Stimulated activated CD4-positive, alpha-beta T cell treated with anti-CD3 and anti-CD28 coated beads, Interleukin-4, amount 100 ng/mL, for 1 hour (primary cell): ENCODE measurements at places on chromosomes 2 and 18.

GRCh38 chr2:204486805-204487204 is 58.5 kb upstream of the PARD3B start:
- no peak for DNase-seq

DNA sequence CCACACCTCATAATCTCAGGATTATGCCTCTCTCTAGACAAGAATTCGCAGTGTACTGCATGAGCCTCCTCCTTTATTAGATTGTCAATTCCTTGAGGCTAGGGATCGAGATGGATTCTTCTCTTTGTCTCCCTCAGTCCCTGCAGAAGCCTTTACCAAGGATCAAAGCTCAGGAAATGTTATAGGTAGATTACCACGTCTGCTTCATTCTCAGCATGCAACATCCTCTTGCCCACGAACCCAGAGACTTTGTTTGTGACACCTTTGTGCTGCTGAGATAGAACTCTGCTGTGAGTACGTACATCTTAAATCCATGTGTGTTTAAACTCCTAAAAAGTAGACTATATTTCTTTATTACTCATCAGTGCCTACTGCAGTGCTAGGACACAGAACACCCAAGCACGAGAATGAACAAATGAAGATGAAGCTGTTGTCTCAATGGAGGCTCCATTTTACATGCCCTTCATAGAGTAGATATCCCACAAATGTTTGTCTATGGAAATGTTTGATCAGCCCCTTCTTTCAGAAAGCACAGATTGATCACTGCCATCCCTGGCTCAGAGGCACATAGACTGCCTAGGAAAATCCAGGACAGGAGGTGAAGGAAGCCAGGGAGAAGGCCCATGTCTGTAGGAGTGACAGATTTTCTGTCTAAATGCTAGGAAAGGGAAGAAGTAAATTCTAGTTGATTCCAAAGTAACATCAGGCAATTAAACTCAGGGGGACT is 98.8 kb upstream of the KLHL29 start:
- DNase-seq: no peak

DNA sequence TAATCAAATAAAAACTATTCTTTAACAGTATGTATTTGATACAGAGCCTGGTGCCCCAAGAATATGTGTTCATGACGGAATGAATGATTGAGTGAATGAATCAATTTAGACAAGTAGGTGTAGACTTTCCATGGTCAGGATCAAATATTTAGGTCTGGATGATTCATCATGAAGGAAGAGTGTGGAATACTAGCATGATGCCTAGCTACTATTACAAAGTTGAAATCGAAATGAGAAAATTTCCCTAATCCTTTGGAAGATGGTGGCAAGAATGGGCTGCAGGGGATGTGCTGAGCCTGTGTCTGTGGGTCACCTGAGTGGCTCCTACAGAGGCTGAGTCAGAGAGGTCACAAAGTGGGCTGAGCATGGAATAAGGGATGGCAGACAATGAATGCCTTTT is 3.1 kb upstream of the MALT1 start:
- no peak for DNase-seq

DNA sequence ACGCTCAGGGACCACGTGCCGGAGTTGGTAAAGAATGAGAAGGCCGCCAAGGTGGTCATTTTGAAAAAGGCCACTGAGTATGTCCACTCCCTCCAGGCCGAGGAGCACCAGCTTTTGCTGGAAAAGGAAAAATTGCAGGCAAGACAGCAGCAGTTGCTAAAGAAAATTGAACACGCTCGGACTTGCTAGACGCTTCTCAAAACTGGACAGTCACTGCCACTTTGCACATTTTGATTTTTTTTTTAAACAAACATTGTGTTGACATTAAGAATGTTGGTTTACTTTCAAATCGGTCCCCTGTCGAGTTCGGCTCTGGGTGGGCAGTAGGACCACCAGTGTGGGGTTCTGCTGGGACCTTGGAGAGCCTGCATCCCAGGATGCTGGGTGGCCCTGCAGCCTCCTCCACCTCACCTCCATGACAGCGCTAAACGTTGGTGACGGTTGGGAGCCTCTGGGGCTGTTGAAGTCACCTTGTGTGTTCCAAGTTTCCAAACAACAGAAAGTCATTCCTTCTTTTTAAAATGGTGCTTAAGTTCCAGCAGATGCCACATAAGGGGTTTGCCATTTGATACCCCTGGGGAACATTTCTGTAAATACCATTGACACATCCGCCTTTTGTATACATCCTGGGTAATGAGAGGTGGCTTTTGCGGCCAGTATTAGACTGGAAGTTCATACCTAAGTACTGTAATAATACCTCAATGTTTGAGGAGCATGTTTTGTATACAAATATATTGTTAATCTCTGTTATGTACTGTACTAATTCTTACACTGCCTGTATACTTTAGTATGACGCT is 5.8 kb downstream of the MYCN start:
- DNase-seq: no peak

DNA sequence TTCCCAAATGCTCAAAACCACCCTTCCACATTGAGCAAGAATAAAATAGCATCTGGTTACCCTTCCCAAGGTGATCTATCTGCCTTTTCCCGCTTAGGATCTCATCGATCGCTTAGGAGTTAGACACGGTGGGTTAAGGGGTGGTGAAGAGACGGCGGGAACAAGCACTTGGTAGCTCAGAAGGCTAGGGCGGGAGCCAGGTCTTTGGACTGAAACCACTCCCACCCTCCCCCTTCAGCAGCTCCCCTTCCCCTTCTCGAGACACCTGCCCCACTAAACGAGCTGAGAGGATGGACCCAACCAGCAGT is 513 bp downstream of the THOC1 start:
- no peak for DNase-seq

DNA sequence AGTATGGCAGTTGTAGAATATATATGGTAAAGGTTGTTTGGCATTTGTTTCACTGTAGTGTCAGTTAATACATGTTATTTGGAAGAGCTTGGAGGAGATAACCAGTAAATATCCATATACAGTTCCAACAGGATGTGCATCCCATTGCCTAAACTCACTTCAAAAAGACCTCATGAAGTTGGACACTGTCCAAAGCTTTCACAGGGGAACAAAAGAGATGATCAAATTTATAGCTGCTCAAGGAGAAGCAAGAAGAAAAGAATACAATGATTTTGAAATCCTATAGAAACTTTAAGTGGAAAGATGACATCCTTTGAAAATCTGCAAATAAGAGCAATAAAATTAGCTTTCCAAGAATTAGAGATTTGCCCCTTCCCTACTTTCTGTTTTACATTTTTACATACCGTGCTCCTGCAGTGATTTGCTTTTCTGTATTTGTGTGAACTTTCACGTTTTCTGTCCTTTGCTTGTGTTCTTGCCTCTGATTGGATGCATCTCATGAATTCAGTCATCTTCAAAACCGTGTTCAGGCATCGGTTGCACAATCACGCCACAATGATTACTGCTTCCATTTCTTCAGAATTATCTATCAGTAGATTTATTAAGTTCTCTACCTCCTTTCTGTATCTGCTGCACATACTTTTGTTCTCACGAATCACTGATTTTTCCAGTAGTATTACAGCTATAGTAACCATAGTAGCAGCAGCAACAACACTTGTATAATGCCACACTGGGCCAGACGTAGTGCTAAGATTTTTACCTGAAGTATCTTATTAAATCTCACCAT is 83.8 kb downstream of the PARD3B start:
- no peak for DNase-seq

DNA sequence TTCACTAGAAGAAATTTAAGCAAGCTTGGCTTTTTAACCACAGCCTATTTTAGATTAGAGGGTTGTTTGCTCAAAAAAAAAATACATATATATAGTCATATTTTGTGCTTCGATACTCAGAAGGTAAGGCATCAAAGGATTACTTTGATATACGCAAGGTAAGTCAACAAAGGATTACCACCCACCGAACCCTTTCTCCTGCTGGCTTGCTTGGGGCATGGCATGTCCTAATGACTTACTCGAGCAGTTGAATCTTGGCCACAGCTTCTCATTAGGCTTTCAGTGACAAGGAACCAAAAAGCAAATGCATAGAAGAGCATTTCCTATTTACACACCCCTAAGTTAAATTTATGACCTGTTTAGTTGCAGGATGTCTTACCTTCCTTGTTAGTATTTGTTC is 295.7 kb downstream of the AGAP1 start:
- no peak for DNase-seq

DNA sequence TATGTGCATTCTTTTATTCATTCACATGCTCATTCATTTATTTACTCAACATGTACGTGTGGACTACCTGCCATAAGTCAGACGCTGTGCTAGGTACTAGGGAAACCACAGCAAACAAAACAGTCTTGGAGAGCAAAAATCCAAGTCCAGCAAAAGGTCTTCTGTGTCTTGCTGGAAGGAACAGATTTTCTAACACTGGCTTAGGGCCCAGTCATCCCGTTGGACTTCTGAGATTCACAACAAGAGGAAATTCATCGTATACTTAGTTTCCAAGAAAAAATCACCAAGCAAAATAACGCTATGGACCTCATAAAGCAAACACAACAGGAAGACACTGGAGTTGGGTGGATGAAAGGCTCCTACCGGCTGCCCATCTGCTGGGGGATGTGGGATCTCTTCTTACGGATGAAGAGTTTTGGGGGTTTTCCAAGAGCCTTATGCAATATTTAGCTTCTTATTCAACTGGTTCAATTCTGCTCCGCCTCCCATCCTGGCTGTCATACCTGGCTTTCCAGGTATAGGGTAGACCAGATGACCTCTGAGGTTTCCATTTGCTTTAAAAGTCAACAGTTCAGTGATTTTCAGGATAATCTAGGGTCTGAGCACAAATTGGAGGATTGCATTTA is 262.7 kb downstream of the HAUS1 start:
- no peak for DNase-seq

- DNase-seq: no peak
Observed at GRCh38 chr2:67881816-67882215, 181.0 kb downstream of the C1D start.

DNA sequence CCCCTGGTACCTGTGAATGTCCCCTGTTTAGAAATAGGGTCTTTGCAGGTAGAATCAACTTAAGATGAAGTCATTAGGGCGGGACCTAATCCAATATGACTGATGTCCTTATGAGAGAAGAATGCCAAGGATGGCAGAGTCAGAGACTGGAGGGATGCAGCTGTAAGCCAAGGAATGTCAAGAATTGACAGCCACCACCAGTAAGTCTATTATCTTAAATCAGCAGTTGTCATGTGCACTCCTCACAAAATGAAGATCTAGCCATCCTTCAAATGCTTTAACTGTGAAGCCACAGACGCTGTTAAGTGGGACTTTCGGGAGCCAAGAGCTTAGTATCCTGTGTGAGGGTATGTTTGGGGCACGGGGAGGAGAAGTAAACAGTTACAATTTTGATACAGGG is 83.2 kb downstream of the ITGA4 start:
- no peak for DNase-seq

DNA sequence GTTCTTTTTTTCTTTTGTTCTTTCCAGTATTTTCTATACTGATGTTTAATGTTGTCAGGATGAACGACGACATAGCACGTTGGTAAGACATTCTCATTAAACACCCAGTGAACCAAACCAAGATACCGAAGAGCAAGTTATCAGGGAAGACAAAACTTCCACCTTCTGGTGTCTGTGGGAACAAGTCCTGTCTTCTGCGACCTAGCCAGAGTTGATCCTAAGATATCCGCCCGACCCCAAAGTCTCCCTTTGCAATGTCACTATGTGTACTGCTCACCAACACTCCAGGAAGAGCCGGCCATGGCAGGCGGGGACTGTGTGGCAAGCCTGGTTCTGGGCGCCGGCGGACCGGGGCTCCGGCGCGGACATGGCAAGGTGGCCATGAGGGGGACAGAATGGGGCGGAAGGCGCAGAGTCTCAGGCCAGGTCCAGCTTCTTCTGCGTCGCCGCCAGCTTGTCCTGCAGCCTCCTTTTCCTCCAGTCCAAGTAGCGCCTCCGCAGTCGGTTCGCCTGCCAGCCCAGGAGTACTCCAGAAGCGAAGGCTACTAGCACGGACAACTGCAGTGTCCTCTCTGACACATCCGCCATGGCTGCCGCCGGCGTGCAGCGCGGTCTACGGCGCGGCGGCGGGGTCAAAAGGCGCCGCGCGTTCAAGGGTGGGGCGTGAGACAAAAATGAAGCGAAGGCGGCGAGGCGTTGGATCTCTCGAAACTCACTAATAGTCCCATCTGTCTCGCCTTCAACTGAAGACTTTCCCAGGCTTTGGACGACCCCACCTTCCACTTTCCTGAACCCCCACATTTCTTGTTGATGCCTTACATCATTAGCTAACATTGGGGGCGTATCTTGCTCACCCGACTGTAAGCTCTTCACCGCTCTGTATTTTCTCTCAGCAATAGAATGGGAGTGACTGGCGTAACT is at the start of gene MTLN:
Gene MTLN, minus strand, starts transcription at position 610 of the 921 bp plus-strand sequence. Its CDS starts 22 bp downstream, at position 588.
- peak; percentile 61 for DNase-seq

GRCh38 chr2:109208071-109208950 is 79.3 kb downstream of the SH3RF3 start:
- DNase-seq: no peak

DNA sequence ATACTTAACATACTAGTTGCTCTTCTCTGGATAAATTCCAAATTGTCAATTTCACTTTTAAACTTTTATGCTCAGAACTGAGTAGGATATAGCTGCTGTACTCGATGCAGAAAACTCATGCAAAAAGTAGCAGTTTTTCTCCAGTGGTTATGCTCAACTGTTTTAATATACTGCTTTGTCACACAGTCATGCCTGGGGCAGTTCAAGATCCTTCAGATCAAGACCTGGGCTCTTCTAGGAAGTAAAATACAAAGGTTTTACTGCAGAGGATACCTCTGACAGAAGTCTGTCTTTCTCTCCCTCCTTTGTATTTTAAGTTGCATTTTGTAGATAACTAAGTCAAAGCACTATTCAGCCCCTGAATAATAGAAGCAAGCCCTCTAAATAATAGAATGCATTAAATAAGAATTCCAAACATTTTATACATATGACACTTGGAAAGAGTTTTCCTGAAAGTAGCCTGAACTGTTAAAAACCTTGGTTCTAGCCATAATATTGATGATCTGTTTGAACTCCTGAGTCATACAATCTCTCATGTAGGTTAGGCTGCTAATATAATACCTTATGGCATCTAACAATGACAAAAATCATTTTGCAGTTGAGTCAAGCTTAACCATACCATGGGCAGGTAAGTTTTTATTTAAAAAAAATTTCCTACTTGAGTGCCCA is 183.3 kb upstream of the TRIB2 start:
- DNase-seq: no peak

DNA sequence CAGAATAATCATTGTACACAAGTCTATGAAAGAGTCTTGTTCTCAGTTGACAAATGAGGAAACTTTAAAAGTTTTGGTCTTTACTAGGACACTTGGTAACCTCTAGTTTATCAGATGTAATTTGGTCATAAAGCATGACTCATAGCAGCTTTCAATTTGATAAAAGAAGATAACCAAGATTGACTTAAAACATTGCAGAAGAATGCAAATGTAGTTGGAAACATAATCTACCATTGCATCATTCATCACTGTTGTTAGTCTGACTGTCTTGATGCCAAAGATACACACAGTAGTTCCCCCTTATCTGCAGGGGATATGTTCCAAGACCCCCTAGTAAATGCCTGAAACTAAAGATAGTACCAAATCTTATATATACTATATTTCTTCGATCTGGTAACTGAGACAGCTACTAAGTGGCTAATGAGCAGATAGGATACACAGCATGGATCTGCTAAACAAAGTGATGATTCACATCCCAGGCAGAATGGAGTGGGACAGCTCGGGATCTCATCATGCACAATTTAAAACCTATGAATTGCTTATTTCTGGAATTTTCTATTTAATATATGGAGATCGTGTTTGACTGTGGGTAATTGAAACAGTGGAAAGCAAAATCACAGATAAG is 131.4 kb upstream of the CCDC68 start:
- DNase-seq: no peak
